ENCODE measurements at places on chromosomes 7 and 10.

DNA sequence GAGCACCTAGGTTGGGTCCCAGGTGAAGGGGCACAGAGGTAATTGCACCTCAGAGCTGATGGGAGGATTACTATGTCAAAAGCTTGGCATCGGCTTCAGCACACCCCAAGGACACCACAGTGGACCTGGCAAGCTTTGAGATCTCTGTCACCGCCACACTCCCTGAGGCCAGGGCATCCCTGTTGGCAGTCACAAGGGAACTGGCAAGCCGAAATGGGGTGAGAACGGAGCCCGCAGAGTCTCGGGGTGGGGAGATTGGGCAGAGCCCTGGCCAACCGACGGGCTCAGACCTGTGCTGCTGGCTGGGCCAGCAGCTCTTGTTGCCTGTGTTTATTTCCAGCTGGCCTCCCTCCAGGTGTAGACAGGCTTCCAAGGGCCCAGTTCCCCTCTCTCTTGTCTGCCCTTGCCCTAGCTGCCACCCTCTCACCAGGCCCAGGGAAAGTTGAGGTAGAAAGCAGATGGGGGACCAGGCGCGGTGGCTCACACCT, 2.5 kb downstream of the HSPB1 start:
- no peak for DNase-seq

GRCh38 chr7:20217193-20217948, at the start of gene MACC1:
TSS of gene MACC1 (minus strand) at chr7:20217384. CDS start at chr7:20161862, 55,522 bp downstream.
- no peak for DNase-seq

- DNase-seq, result no peak
Observed at GRCh38 chr10:76774987-76775603, 862.5 kb downstream of the KCNMA1 start.

DNA sequence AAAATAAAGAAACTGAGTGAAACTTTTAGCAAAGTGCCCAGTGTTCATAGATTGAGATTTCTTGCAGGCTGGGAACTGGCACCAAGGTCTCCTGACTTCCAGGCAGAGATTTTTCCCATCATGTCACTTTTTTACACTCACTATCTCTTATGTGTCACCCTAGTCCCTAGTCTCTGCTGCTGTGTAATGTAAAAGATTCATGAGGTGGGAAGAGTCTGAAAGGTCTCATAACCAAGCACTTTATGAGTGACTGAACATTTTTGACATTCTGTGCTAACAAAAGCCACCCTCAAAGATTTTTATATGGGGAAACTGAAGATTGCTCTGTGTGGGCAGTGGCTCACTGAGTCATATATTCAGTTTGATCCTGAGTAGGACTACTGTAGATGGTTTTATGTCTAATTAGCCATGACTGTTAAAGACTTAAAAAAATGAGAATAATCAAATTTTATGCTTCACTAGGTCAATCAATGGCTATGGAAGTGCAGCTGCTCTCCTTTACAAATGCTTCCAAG, 900.3 kb upstream of the SORCS1 start:
- DNase-seq, result no peak

- DNase-seq, result no peak
Observed at GRCh38 chr7:39042670-39043069, 65.0 kb downstream of the POU6F2 start.

- no peak for DNase-seq
Observed at GRCh38 chr7:147584771-147585193, 1005.8 kb upstream of the C7orf33 start.
